ENCODE measurements at places on chromosomes 2 and 18.
A peak's percentile ranks its signal among the peaks of the same experiment; 100 is the strongest.

GRCh38 chr2:191618046-191618780 is 59.7 kb upstream of the NABP1 start:
- DNase-seq = no peak

DNA sequence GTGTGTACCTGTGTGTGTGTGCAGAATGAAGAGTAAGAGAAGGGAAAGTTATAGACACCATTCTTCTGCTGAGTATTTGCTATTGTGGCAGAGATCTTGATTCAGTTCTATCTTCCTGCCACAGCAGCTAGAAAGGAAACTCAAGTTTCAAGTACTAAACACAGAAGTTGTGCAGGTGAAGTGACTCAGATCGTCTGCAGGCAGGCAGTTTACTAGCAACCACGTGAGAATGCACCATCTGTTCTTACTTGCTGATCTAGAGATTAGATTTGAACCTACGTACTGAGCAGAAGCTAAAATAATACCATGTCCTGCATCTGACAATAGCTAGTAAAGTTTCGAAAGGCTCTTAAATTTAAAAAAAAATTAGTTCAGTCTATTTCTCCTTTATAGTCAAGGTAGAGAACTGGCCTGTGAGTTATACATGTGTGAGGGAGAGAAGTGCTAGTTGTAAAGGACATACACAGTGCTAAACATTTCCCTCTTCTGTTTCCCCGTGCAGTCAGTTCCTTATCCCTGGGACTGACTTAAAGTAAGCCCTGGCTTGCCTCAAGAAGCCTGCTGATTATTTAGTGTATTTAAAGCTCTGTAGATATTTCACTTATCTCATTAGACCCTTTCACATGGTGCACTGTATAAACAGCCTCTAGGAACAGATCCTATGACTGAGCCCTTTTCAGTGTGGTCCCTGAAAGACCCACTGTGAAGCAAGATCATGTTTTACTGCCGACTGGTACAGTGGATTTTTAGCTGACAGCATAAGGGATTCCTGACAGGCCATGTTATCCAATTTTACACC is 45.0 kb downstream of the SLC38A11 start:
- DNase-seq = no peak

DNA sequence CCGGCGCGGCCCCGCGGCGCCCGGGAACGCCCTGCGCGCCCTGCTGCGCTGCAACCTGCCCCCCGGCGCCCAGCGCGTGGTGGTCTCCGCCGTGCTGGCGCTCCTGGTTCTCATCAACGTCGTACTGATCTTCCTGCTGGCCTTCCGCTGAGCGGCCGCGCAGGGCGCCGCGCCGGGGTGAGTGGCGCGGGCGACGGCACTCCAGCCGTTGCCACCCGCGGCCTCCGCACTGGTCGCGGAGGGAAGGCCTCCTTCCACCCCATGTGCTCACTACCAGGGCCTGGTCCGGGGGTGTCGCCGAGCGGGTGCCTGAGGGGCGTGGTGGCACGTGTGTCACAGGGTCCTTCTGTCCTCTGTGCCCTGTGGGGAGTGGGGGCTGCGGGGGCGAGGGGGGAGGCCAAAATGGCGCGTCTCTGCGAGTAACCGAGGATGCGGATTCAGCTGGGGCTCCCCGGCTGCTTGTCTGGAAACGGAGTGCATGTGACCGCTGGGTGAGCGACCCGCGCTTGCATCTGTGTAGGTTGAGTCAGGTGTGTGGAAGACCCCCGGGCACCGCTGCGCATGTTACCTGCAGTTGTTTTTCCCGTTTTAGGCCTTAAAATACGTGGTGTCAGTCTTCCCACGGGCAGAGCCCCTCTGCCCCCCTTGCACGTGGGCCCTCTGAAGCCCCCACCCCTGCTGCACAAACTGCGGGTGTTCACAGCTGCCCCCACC is 58.0 kb downstream of the FAM168B start:
- no peak for DNase-seq

DNA sequence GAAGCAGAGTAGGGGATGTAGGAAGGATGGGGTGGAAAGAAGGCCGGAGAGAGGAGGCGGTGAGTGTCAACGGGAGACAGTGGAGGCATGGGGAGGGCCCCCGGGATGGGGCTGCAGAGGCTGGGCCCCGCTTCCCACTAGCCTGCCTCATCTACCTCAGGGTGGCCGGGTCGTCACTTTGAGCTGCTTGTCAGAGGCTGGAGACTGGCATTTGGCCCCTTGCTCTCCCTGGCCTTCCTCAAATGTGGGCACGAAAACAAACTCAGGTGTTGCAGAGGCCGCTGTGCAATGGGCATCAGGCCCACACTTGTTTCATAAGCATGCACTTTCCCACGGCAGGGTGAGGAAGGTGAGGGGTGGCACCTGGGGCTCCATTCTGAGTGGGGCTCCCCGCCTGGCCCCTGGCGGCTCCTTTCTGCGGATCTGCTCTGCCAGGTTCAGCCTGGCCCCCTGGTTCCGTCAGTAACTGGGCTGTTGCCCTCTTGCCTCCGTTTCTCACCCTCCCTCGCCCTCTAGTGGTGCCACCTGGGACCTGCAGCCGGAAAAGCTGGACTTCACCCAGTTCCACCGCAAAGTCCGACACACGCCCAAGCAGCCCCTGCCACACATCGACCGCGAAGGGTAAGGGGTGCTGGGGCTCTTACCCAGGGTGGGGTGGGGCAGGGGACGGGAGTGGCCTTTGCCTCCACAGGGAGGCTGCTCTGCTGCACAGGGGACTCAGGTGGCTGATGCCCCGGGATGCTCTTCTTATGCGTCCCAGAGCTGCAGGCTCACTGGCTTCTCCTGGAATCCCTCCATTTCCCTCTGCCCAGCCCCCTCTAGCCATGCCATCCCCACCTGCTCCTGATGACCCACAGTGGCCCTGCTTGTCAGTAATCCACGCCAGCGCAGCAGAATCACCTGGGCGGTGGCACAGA is 125.4 kb downstream of the CTIF start:
- peak; percentile 57 for DNase-seq

DNA sequence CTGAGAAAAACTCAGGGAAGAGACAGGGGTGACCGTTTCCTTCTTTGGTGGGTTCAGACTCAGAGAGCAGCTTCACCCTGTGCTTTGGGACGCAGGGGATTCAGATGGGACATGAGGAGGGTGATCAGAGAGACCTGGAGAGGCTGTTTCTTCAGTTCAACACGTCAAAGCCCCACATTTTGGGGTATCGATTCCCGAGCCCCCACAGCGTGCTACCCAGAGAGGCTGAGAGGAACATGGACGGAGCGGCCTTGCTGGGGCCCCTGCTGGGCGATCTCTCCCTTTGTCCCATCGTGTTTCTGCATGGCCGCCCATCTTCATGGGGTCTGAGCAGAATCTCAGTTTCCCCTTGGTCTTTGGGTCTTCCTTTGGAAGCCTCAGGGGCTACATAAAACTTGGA is 38.2 kb upstream of the PXDN start:
- no peak for DNase-seq

DNA sequence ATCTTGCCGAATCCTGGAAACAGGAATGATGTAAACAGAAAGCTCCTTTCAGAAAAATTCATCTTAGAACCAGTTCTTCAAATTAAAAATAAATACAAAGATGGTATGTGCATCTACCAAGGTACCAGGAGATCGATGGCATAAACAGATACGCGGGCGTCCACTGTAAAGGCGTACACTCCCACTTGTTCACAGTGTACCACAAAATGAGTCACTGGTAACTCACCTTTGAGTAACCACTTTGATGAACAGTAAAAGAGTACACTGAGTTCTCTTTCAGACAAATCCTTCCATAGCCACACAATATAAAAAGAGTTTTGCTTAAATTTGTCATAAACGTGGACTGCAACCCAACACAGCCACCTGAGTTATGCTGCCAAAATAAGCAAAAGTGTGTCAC is 128.3 kb downstream of the DNER start:
- DNase-seq = no peak

DNA sequence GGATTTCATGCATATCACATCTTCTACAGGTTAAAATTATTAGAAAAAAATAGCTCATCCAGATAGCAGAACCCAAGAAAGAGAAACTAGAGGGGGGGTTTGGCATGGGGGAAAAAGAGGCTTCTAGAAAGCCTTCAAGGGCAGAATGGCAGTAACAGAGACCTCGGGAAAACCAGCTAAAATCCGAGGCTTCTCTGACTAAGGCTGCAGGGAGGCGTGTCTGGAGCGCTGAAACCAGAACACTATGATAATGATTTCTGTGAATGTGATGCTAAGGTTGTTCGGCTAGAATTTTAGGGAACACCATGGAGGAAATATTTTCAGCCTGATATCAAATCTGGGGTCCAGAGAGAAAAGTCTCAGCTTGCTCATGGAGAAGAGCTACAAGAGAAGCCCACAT is 73.0 kb downstream of the ATP8B1 start:
- DNase-seq = no peak

DNA sequence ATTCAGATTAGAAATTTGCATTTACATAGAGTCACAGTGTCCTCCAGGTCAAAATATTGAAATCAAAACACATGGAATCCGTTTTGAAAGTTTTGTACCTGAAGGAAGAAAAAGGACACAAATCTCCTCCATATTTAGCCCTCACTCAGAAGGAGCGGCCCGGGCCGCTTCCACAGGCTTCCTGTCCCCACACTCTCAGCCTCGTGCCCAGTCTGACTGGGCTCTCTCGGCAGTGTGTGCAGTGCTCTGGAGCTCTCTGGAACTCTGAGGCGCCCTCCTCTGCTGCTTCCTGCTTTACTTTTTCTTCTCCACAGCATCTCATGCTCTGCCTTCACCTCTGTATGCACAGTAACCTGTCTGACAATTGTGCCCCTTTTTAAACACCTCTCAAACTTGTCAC is 22.2 kb upstream of the ZFP36L2 start:
- no peak for DNase-seq

- DNase-seq = no peak
Measured at GRCh38 chr2:9247786-9248185, 41.2 kb downstream of the ASAP2 start.

- no peak for DNase-seq
Measured at GRCh38 chr2:77418537-77418936, 103.6 kb downstream of the LRRTM4 start.

GRCh38 chr18:75727456-75727855 is 300.0 kb upstream of the SMIM21 start:
- peak; percentile 9 for DNase-seq

- DNase-seq = peak; percentile 62
Measured at GRCh38 chr2:85405201-85406059, 4.7 kb downstream of the CAPG start.

GRCh38 chr2:121900391-121900790 is 144.9 kb downstream of the TSN start:
- no peak for DNase-seq

DNA sequence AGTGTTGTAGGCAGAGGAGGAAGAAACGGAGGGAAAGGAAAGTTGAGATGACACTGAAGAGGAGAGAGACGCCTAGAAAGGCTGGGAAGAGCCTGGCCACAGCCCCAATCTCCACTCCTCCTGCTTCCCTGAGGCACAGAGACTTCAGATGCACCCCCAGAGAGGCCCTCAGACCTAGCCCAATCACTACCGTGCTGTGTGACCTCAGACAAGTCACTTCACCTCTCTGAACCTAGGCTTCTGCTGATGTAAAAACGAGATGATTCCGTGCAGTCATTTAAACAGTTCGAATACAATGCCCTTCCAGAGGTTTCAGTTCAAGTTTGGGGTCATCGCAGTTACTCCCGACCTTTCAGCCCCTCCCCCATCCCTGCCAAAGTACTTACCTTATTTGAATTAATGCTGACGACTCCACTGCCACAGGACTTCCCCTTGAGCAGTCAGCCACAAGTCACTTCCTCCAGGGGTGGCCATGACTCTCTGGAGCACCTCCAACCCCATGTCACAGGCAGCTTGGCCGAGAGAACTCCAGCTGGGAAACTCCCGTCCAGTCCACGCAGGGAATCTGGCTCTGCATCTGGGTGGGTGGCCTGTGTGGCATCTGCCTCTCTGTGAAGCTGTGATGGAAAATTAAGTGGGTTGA is 105.2 kb upstream of the ID2 start:
- DNase-seq = no peak

DNA sequence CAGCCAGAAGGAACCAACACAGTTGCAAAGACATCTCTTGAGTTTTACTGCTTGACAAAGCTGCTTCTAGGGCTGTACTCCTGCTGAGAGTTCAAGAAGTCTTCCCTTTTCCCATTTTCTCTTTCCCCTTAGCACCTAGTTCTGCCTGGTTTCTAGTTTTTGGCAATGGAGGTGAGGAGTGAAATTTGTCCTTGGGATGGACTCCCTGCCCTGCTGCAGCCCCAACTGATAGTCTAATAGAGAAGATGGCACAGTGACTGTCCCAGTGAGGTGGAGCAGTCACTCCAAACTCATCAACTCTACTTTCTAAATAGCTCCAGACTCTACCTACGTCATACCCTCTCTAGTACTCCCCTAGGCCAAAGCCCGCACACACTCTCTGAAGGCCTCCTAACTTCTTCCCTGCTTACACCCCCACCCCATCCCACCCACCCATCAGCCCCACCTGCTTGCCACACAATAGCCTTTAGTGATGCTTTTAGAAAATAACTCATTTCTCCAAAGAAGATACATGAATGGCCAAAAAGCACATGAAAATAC is 164.4 kb downstream of the DDX1 start:
- DNase-seq = no peak

DNA sequence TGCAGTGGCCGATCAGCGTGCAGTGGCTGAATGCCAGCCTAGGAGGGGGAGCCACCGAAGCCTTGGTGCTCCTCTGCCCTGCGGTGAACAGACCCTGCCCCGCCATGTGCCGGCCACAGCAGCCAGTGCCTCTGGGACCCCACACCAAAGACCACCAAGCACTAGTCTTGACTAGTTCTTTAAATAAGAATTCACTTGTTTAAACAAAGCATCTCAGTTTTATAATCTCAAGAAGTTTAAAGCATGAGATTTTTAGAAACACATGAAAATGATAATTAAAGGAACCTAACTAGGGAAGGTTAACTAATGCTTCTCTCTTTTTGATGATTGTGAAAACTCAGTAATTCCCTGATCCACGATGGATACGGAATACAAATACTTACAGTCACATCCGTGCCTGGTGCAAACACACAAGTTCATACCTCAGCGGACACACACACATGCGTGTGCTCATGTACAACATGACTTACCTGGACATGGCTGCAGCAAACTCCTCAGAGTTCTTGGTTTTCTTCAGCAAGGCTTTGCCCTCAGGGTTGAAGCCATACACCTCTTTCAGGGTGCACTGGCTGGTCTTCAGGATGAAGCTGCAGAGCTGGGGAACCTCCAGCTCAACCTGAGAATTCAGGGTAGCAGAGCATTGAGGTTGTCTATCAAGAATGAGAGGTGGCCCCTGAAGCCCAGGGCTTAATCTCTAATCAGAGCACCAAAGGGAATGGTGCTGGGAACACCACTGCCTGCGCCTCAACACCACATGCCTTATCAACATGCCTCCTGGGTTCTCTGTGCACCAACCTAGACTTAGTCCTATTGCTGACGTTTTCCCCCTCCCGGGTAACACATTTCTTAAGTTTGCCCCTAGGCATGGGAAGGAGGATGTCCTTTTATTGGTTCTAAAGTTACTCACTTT is 3.1 kb downstream of the APOB start:
- no peak for DNase-seq

GRCh38 chr2:181924336-181924735 is 32.8 kb downstream of the ITPRID2 start:
- DNase-seq = no peak

DNA sequence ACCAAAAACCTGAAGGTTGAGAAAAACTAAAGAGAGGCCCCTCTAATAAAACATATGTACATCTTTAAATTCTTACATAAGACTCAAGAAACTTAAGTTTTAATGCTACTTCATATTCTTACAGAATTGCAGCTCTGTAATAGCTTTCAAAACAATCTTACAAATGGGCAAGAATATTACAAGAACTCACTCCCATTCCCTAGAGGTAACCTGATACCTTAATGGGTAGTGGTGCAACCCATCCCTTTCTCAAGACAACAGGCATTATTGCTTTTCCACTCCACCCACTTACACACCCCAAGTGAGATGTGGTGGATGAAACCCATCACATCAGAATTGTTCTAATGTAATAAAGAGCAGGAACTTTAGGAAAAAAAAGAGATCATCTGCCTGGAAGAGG is 103.7 kb downstream of the RBMS1 start:
- no peak for DNase-seq
